ENCODE measurements at places on chromosomes 1 and 21.

- no peak for DNase-seq
Observed at GRCh38 chr1:106836708-106837107, 219.8 kb upstream of the PRMT6 start.

DNA sequence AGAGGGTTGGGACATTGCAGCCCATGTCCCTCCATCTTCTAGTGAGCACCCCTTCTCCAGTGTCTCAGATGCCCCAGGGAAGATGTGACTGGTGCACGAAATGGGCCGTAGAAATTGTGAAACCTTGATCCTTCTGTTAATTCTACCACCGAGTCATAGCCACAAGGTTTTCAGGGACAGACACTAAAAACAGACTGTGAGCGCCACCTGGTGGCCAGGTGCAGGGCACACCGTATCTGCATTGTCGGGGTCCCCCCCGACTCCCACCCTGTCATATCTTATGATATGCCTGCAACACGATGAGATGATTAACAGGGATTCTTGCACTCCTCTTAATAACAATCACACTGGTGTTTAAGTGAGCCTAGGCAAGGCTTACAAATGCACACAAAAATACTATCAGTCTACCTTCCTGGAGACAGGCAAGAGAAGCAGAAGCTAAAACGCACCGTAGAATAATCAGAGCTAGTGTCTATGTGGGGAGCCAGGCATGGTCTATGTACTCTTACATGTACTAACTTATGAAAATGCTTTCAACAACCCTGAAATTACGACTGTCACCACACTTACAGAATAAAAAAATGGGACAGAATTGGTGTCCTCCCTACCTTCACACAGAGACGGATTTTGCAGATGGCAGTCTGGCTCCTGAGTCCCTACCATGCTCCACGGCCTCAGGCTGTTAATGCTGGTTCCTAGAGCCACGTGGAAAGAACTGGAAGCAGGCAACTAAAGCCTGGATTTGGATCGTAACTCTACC lies 57.9 kb downstream of the FHAD1 start:
- DNase-seq = peak; percentile 65

GRCh38 chr21:37392441-37392840 lies 25.9 kb downstream of the DYRK1A start:
- no peak for DNase-seq

- no peak for DNase-seq
Observed at GRCh38 chr1:44842862-44843655, at the start of gene PTCH2. TSS of gene PTCH2 (minus strand) at chr1:44843253. CDS start at chr1:44842932, 321 bp downstream.

DNA sequence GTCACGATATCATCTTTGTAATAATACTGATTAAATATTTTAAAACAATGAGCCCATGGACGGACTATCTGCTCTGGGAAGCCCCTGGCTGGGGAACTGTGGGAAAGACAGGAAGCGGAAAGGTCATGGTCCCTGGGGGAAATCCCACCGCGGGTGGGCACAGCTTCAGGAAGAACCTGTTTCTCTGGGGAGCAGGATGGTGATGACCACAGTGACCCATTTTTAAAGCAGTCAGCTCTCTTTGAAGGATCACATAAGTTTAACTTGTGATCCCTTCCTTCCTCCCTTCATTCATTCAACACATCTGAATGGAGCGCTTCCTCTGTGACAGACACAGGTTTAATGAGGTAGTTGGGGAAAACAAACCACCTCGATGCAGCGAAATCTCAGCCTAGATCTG lies 73.0 kb downstream of the DHRS3 start:
- no peak for DNase-seq

DNA sequence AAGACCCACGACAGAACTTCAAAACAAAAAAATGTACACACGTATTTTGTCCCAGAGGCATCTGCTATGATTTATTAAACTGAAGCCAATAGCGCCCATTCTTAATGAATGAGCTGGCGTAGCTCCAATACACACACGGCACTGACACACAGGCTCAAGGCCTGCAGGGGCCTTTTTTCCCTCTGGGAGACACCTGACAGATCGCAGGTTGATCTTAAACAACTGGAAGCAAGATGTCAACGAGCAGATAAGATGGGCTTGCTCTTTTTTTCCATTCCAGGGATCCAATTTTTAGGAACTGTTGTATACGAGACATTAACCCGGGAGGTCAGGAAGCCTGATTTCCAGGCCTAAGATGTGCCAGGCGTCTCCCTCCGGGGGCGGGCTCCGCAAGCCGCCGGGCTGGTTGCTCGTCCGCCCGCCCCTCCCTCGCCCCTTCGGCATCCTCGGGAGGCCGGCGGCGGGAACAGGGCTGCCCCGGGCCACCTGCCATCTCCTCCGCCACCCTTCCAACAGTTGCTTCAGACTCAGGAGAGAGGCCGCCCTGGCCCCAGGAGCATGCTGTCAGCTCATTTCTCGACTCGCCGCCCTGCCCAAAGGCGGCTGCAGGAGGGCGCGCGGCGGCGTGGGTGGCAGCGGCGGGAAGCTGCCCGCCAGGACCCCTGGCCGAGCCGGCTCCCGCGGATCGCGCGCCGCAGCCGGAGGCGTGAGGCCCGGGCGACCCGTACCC lies 735 bp downstream of the TTC13 start:
- DNase-seq = peak; percentile 24
